Activated CD4-positive, alpha-beta T cell treated with anti-CD3 and anti-CD28 coated beads, Interleukin-2, amount 10 ng/mL, durations not matched to agents 24 days and 14 days (primary cell): ENCODE measurements at places on chromosomes 7 and 10. TPM values are rescaled to one million over a fixed set of nuclear protein-coding genes. Genes with fewer than 3 reads are reported as not detected.

Gene SPDYE16
- total RNA-seq = 0.47 TPM in 1 of 2 replicates, not detected in the other

Gene KDM7A
- 21.8 and 25.9 TPM in 2 replicates for total RNA-seq

Gene MLXIPL
- total RNA-seq = not detected in 2 replicates

Gene NXPH1
- total RNA-seq = not detected in 2 replicates

Gene GIMAP5
- 44.4 and 50.9 TPM in 2 replicates for total RNA-seq
